ENCODE measurements at places on chromosomes 1 and 21.

- DNase-seq = peak; percentile 26
Measured at GRCh38 chr21:14589855-14590563, 43.9 kb upstream of the SAMSN1 start.

DNA sequence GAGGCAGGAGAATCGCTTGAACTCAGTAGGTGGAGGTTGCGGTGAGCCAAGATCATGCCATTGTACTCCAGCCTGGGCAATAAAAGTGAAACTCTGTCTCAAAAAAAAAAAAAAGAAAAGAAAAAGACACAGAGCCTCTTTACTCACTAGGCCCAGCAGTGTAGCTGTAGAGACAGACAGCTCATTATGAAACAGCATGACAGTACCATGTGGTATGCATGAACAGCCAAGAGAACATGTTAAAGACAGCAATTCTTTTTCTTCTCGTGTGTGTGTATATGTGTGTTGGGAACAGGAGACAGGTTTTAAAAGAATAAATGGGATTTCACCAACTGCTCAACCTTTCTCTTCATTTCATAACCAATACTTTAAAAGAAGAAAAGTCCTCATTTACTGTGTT lies 118.8 kb downstream of the PIK3R3 start:
- no peak for DNase-seq

GRCh38 chr21:42991992-42992740 lies 17.8 kb downstream of the PKNOX1 start:
- DNase-seq = no peak

- peak; percentile 18 for DNase-seq
Measured at GRCh38 chr1:10245674-10246073, 35.3 kb downstream of the KIF1B start.

GRCh38 chr1:25020173-25020845 lies 90.2 kb upstream of the RUNX3 start:
- no peak for DNase-seq

DNA sequence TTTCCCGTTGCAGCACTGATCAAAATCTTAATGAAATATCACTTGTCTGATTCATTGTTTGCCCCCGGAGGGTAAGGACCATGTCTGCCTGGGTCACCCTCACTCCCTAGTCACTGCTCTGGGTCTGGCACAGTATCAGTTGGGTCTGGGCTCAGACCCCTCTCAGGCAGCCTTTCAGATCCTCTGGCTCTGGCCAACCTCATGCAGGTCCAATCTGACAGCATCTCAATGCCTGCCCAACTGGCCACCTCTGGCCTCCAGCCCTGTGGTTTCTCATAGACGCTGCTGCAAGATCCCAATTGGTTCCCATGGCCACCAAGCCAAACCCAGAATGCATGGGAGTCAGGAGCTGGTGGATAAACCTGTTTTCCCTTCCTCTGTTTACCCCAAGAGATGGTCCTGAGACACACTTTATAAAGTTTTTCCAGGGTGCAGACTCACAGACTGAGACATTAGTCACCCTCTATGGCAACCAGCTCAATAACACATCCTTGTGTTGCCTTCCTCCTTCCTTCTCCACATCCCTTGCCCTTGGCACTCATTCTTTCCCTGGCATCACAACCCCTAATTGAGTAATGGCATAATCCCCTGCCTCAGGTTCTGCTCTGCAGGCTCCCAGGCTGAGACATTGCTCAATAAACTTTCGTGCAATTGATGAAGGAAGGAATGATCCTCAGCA lies 199.2 kb downstream of the GRIK3 start:
- DNase-seq = no peak

Measured in small intestine (tissue), 16 donors.